Karpas-422 (cell line): ENCODE measurements at places on chromosomes 16 and 17.

GRCh38 chr17:7439462-7440112 is at the start of gene FGF11:
Gene FGF11 (plus strand): TSS chr17:7439512. CDS start chr17:7439621, 109 bp downstream.
- DNase-seq: no peak

DNA sequence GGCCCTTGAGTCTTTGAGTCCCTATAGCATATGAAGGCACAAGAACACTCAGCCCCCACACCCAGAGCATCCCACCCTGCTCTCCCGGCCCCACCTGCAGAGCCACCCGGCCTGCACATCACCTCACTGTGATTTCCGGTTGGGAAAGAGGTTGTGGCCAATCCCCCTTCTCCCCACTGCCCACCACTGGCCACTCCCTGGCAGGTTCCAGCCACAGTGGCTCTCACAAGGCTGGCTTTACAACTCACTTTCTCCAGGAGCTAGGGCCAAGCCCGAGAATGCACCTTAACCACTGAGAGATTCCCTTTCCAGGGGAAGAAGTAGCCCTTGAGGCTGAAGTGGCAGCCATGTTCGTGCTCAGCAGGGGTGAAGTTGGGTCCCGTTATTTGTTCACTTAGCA is 123.9 kb downstream of the C16orf78 start:
- DNase-seq: no peak

DNA sequence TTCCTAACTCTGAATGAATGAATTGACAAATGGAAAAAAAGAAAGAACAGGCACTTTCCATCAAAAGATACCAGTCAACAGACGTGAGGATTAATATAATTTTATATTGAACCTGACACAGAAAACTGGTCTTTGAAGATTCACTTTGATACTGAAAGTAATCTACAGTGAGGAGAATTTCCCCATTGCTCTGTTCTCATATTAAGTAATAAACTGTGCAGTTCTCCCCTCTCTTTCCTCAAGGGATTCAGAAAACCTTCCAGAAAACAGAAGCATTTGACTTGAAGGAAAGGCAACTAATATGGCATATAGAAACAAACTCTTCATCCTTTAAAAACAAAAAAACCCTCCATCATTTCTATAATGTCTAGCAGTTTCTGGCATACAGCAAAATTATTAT is 2.2 kb downstream of the TEX2 start:
- no peak for DNase-seq

- DNase-seq: no peak
These were observed 41.6 kb upstream of the RNFT1 start for GRCh38 chr17:60006160-60006559.

DNA sequence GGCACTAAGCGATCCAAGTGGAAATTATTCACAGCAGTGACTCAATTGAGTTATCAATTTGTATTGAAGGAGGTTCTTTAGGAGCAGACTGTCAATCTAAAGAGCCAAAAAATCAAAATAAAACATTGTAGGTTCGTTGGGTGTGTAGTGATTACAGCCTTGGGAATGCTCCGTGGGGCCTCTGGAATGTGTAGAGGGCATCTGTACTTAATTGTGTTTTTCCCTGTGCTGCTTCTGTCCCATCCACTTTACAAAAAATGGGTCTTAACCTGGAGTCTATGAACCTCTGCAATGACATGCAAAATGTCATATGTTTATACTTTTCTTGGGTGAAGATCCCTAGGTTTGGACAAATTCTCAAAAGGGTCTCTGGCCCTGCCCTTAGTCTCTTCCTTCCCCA is 215.1 kb downstream of the CCDC182 start:
- DNase-seq: no peak

DNA sequence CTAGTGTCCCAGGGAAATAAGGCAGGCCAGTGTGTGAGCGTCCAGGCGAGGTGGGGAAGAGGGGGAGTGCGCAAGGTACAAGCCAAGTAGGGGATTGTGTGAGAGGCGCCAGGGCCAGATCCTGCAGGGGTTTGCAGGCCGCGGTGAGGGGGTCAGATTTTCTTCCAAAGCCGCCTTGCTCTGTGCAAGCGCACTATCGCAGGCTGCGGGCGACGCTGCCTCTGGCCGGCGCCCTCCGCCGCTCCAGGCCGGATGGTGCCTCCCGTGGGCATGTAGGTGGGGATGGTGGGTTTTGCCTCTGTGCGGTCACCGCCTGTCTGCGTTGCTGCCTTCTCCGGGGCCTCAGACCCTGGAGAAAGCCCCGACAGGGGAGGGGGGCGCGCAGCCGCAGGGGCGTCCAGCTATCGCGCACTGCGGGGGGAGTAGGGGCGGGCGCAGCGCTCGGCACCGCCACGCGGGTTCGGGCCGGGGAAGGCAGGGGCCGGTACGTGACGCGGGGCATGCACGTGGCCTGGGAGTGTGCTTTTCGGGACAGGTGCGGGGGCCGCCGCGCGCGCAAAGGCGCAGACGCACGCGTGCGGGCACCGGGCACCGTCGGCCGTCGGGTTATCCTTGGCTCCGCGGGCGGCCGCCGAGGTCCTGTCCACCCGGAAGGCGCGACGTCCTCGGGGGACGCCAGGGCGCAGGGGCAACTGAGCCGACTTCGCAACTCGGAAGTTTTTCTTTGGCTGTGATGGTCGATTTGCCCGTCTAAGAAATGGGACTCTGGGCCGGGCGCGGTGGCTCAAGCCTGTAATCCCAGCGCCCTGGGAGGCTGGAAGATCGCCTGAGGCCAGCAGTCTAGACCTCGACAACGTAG is 1.1 kb upstream of the HAPSTR1 start:
- DNase-seq: no peak

DNA sequence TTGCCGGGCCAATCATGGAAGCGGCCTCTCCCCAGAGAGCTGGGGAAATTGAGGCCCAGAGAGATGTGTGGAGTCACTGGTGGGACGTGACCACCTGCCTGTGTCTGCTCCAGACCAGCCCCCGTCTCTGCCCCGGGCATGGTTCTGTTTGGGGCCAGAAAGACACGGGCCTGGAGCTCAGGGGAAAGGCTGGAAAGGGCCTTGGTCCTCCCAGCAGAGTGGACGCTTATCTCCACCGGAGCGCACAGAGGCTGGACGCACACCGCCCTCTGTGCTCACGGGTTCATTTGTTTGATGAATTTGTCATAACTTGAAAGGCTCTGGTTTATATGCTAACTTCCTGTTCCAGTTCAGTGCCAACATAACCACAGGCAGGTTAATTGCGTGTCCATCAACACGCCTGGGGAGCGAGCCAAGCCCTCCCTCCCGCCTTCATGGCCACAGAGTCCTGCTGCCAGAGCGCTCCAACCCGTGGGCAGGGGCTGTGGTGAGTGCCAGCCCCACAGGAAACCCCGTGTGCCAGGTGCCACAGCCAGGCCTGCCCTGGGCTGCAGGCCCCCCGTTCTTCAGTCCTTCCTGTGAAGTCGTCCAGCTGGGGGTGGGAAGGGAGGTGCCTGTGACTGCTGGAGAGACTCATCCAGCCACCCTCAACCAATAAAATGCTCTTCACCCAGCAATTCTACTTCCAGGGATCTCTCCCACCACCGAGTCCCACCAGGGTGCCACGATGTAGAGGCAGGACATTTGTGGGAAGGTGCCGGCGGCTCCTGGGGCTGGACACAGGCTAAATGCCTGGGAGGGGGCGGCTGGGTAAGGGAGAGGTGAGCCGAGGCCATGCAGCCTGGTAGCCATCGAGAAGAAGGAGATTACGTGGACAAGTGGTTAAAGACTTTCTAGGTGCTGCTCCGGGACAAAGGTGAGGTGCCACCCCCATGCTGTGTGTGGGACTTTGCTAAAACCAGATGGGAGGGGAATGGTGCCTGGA is 29.4 kb upstream of the BAHCC1 start:
- DNase-seq: peak; percentile 60

DNA sequence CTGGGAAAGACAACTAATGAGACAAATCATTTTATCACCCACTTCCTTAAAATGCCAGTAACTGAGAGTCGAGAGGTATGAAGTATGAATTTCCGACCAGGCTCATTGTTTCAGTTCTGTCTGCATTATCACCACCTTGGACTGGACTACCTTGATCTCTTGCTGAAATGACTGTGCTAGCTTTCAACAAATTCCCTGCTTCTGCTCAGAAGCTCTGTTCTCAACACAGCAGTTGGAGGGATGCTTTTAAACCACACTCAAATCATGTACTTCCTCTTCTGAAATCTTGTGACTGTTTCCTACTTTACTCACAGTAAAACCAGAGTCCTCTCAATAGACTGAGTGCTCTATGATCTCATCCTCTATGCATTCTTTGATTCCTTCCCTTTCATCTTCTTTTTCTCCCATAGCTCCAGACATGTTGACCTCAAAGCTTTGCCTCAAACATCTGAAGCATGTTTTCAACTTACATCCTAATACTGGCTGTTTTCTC is 195.8 kb downstream of the KCNJ2 start:
- no peak for DNase-seq

GRCh38 chr16:10932959-10933710 is 9.1 kb downstream of the DEXI start:
- DNase-seq: peak; percentile 54

DNA sequence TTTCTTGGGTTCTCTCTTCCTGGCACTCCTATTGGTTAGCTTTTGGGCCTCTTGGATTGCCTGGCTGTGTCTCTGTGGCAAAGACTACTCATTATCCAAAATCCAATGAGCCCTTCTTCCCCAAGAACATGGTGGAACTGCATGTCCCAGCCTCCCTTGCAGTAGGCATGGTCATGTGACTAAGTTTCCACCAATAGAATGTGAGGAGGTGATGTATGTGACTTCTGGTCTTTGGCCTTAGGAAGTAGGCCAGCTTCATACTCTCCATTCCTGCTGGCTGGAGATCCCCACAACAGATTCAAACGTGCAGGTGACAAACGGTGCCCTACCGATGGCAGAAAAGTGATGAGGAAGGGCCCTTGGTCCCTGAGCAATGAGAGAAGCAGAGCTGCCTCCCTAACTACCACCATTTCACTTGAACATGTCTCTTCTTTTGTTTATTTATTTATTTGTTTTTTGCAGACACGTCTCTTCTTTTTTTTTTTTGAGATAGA is 17.3 kb upstream of the SPN start:
- peak; percentile 77 for DNase-seq

- no peak for DNase-seq
These were observed 30.8 kb downstream of the AATF start for GRCh38 chr17:36979565-36979941.

GRCh38 chr17:81349397-81350319 is 45.6 kb upstream of the BAHCC1 start:
- no peak for DNase-seq

DNA sequence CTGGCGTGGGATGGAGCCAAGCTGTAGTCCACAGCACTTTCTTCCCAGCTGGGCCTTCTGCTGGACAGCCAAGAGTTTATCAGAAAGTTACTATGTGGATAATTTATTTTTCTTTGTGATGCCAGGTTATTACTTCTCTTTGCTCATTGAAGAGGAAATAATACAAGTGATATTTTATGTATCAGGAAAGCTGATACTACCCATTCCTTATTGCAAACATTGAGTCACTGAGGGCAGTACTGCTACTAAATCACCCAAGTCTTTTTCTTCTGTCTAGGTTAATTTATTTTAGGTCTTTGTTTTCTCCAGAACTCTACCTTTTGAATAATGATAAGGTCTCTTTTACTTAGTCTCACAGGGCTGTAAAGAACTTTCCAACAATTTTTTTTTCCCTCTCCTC is 8.3 kb downstream of the NUP93 start:
- DNase-seq: no peak

DNA sequence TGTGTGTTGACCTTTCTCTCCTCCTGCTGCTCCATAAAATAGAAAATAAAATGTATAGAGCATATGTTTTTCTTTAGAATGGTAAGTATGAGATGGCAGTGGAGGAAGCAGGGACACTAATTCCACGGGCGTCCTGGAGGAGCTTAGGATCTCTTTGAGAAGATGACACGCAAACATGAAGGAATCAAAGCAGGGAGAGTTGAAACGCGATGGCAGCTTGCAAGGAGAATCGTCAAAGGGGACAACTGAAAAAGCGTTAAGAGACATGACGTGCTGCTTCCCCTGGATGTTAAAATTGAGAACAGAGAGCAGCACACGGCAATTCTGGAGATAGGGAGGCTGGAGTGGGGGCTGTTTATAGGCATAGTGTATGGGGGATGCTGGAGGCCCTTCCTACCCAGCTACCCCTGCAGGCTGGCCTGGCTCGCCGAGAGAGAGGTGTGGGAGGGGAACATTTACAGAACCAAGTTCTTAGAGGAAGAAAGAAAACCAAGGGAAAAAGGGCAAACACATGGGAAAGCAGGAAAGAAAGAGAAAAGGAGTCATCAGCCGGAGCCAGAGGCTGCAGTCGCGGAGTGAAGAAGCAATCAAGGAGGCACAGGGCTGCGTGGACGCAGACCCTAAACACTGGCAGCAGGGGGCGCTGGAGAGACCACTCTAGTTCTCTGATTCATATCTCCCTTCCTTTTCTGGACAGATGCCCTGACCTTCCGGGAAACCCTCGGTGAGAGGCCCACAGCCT is 55.8 kb downstream of the MYH13 start:
- peak; percentile 89 for DNase-seq

DNA sequence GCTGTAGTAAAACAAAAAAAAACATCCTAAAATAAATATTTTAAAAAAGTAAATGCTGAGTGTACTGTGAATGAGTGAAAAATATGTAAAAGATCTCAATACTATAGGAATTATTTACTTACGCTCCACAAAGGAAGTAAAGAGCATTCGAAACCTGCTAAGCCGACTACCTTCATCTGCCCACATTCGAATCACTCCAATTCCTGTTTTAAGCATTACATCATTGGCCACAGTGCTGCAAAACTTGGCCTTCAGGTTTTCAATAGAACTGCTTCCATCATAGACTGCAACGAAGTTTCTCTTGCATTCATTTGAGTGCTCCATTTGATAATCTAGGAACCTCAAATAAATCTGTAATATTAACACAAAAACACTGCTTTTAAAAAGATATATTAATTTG is 34.4 kb downstream of the NETO2 start:
- no peak for DNase-seq

DNA sequence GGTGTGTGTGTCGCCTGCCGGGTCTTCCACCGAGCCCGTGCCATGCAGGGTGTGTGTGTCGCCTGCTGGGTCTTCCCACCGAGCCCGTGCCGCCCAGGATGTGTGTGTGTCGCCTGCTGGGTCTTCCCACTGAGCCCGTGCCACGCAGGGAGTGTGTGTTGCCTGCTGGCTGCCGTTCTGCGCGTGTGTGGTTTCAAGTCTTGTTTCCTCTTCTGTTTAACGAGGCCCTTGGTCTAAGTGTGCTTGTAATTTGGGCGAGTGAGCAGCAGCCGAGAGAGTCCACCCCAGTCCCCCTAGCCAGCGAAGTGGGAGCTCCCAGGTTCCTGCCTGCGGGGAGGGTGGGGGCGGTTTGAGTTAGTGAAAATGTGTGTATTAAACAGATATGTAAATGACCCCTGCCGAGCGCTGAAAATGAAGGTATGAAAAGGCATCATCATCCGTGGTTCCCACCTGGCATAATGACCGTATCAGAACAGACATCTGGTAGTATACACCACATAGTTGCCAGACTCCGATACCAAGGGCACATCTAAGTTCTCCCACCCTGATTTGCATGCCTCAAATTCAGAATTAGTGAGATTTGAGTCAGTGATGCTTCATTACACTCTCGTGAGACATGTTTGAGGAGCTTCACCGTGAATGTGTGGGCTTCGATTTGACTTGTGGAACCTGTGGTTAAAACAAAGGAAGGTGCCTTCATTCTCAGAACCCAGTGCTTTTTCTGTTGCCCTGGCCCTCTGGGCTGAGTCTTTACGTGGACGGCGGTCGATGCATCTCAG is 114.5 kb upstream of the CHMP6 start:
- DNase-seq: no peak
